ENCODE measurements at places on chromosomes 5 and 9.

DNA sequence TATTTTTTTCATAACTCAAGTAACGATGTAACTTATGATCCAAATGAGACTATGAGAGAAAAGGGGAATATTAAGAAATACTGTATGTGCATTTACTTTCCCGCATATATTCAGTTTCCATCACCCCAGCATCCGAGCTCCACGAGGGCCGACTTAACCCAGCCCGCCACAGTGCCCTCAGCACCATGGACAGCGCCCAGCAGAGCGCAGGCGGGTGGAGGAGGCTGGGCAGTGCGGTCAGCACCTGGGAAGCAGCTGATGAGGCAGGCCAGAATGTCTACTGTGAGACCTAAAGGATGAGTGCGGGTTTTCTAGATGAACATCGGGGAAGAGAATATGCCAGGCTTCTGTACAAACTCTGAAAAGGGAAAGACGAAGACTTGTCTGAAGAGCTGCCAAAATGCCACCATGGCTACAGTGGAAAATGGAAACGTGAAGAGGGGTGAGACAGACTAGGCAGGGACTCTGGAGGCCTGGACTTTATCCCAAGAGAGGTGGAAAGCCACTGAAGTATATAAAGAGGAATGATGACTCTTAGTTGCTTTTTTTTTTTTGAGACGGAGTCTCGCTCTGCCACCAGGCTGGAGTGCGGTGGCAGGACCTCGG is 34.5 kb upstream of the MED27 start:
- no peak for DNase-seq

GRCh38 chr5:162497455-162497854 is 429.9 kb downstream of the GABRG2 start:
- DNase-seq = no peak

DNA sequence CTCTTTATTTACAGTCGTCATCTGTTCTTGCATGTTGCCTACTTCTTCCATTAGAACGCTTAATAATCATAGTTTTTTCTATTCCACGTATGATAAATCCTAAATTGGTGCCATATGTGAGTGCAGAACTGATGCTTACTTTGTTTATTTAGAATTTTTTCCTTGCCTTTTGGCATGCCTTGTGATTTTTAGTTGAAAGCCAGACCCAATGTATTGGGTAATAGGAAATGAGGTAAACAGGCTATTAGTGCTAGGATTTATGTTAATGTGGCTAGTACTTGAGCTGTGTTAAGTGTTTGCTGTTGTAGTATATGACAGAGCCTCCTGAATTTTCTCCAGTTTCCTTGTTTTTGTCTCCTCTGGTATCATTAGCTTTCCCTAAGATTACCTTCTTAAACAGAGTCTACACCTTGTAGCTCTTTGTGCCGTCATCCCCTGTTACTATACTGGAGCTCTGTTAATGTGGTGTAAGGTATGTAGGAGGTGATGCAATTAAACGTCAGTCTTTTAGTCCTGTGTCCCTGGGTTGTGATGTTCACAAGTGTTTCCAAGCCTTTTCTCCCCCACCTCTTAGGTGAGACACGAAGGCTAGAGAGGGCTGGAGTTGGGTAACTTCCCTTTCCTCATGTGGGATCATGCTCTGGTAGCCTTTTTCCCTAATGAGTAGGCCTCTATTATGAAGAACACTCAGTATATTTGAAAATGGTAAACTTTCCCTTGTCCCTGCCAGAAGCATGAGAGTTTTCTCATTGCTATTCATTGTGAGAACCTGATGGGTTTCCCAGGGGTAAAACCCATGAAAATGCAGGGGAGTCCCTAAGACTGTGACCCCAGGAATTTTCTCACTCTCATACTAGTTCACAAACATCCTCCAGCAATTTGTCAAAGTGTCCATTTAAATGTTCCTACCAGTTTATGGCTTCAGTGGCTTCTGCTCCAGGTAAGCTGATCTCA is 21.2 kb downstream of the SPATA31D3 start:
- no peak for DNase-seq

GRCh38 chr5:33338336-33339110 is 102.2 kb upstream of the TARS1 start:
- DNase-seq = no peak

DNA sequence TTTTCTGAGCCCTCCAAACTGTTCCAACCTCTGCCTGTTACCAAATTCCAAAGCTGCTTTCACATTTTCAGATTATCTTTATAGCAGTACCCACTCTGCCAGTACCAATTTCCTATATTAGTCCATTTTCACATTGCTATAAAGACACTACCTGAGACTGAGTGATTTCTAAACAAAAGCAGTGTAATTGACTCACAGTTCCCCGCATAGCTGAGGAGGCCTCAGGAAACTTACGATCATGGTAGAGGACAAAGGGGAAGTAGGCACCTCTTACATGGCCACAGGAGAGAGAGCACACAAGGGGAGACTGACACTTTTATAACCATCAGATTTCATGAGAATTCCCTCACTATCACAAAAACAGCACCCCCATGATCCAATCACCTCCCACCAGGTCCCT is 105.0 kb downstream of the DTWD2 start:
- no peak for DNase-seq

GRCh38 chr5:56995596-56995995 is 43.7 kb upstream of the MIER3 start:
- DNase-seq = no peak

Data from GM12891 (cell line).